NCI-H69 (cell line): ENCODE measurements at places on chromosomes 13 and 19.
A peak's percentile ranks its signal among the peaks of the same experiment; 100 is the strongest.

DNA sequence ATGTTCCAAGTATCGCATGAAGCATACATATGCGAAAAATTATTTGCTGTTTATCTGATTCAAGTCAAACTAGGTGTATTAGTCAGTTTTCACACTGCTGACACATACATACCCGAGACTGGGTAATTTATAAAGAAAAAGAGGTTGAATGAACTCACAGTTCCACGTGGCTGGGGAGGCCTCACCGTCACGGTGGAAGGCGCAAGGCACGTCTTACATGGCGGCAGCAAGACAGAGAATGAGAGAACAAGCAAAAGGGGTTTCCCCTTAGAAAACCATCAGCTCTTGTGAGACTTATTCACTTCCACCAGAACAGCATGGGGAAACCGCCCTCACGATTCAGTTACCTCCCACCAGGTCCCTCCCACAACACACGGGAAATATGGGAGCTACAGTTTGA lies 13.0 kb upstream of the PROZ start:
- DNase-seq: no peak

GRCh38 chr13:19587635-19588300 lies 26.4 kb upstream of the TPTE2 start:
- peak; percentile 40 for DNase-seq

DNA sequence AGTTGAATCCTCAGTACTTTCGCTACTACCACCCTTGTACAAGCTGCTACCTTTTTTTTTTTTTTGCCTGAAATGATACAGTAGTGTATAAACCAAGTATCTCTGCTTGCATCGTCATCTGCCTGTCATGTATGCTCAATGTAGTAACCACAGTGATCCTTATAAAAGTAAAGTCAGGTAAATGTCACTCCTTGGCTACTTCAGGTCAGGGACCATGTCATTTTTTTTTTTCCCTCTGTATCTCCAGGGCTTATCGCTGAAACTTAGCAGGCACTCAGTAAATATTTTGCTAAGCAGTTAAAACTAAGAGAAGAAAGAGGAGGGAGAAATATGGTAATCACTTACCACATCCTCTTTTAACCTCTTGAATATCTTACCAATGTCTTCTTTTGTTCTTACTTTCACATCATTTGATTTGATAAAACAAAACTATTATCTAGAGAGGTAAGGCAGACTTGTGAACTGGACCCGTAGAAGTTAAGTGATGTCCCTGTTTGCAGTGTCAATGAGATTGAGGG lies 96.8 kb upstream of the KLF12 start:
- no peak for DNase-seq

DNA sequence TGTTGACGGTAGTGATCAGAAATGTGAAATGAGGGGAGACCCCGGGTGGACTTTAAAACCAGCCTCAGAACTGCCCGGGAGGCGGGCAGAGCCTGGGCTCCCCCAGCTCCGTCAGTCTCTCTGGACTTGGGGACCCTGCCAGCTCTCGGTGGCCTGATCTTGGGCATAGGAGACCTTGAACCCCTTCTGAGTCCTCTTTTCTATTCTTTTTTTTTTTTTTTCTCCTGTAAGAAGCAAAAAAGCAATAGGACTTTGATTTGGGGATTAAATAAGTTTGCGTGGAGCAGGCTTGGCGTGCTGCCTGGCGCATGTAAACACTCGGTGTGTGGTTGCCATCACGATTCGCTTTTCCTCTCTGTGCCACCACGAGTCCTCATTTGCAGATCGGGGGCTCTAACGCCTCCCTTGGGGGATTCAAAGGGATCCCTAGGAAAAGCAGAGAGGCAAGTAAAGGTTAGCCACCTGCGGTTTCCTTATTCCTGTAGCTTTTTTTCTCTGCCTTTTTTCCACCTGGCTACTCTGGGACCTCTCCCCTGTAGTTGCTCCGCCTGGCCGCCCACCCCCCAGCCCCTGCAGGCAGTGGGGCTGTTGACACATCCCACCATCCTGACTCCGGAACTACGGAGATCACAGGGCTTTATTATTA lies 1.3 kb downstream of the SAFB start:
- DNase-seq: peak; percentile 39

DNA sequence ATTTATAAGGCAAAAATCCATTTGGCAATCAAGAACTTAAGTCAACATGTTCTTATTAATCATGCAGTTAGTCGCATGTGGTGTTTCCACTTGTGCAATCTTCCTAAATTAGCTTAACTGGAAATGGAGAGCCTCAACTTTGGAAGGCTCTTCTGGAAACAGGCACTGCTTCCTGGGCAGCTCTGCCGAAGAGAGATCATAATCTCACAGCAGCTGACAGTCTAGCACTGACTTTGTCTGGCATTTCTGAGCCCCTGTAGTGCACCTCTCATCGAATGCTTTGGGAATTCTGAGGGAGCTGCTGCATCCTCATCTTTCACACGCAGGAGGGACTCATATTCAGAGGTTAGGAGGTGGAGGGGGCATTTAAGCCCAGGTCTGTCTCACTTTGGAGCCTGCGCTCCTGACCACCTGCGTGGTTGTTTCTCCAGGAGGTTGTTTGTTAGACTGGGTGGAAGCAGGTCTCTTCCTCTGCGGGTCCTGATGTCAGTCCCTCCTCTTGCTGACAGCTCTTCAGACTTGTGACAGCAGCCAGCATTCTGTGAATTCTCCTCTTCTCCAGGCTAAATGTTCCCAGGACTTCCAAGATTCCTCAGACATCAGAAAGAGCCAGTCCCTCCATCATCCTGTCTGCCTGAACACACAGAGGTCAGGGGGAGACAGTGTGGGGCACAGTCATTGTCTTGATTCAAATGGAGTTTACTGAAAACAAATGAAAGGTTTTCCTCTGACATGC lies 100.4 kb upstream of the GJB6 start:
- DNase-seq: no peak

GRCh38 chr19:6091771-6092291 lies 18.5 kb downstream of the RFX2 start:
- no peak for DNase-seq

GRCh38 chr13:40313269-40314200 lies 352.9 kb downstream of the FOXO1 start:
- DNase-seq: no peak

- peak; percentile 88 for DNase-seq
These were observed 2.8 kb downstream of the PTGER1 start for GRCh38 chr19:14472202-14472938.

DNA sequence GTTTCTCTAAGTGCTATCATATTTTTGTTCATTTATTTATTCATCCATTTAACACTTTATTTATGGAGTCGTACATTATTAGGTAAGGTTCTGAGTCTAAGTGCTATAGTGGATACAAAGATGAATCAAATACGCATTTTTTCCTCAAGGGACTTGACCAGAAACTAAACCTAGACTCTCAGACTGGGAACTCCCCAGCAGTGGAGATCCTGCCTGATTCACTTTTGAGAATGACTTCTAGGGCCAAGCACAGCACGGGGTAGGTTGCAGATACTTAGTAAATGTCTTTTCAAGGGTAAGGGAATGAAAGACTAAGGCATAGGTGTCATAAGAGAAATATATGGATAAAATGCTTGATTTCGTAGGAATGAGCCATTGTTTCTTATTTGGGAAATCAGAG lies 7.2 kb downstream of the DNAJC15 start:
- DNase-seq: no peak

DNA sequence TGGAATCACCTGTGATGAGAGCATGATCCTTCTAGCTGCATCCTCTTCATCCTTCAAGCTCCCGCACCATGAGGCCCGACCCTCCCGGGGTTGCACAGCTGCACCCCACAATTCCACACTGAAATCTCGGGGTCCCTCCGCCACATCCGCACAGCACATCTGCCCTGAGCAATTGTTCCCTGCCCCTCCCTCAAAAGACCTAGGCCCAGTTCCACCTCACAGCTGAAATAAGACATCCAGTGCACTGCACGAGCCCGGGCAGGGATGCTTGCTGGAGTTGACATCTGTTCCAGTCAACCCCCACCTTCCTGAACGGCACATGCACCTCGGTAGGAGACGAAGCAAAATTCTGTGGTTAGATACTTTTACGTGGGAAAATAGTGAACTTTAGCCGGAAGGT lies 14.7 kb upstream of the SOX1 start:
- no peak for DNase-seq

GRCh38 chr19:11482384-11483050 lies 1.7 kb upstream of the ELAVL3 start:
- DNase-seq: peak; percentile 94

- DNase-seq: no peak
These were observed 8.3 kb upstream of the NAA16 start for GRCh38 chr13:41302743-41303142.

DNA sequence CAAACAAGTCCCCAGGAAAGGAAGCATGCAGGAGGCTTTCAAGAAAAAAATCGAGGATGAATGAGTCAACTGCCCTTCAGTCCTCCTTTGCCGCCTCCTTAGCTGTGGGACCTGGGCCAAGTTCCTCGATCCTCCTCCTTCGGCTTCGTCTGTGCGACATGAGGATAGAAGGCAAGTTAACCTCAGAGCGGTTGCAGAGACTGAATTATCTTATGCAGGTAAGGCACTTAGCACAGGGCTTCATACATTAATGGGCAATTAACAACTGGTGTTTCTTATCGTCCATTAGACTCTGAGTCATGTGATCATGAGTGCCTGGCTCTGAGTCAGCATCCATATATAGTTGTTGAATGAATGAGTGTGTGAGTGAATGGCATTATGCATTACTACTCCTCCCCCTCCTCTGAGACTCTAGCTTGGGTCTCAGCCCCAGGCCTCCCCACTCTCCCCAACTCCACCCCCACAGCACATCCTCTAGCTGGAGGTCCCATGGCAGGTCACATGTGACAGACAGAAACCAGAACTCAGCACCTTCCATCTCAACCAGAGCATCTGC lies 1.6 kb upstream of the TTC9B start:
- DNase-seq: peak; percentile 72

DNA sequence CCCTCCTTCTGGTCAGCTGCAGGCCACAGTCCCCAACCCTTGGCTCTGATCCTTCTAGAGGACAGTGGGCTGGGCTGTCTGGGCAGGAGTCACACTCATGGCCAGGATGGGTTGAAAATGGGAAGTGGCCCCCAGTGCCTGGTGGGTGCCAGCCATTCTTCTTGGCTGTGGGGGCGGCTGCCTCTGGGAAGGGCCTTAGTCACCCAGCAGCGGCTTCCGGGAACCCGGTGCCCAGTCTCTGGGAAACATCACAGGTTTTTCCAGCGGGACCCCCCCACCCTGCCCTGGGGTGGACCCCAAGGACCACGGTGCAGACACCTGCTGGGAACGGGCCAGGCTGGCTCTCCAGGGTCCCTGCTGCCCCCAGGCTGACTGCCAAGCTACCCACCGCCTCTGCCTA lies 27.3 kb upstream of the SLC7A10 start:
- DNase-seq: no peak
